Activated CD4-positive, alpha-beta T cell treated with anti-CD3 and anti-CD28 coated beads, Interleukin-2, amount 50 U/mL, for 4 hours (primary cell): ENCODE measurements at places on chromosomes 12 and 14.

GRCh38 chr12:75704208-75704607 is 192.8 kb upstream of the KRR1 start:
- no peak for DNase-seq

GRCh38 chr12:83216230-83216629 is 529.5 kb downstream of the TMTC2 start:
- DNase-seq, result no peak

- no peak for DNase-seq
Observed at GRCh38 chr12:57012600-57013465, 3.5 kb downstream of the TAC3 start.

DNA sequence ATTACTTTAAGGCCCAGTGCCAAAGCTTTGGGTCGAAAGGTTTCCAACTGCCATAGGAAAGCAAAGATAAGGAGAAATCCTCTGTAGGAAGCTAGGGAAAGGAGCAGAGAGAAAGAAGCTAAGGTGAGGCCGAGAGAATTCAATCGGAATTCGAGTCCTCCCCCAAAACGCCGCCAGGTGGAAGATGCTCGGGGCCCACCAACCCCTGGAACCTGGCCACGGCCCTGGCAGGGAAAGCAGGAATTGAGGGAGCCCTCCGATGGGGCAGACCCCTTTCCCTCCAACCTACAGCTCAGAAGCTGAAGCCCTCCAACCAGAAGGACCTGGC is 498 bp downstream of the GMFB start:
- peak; percentile 22 for DNase-seq

DNA sequence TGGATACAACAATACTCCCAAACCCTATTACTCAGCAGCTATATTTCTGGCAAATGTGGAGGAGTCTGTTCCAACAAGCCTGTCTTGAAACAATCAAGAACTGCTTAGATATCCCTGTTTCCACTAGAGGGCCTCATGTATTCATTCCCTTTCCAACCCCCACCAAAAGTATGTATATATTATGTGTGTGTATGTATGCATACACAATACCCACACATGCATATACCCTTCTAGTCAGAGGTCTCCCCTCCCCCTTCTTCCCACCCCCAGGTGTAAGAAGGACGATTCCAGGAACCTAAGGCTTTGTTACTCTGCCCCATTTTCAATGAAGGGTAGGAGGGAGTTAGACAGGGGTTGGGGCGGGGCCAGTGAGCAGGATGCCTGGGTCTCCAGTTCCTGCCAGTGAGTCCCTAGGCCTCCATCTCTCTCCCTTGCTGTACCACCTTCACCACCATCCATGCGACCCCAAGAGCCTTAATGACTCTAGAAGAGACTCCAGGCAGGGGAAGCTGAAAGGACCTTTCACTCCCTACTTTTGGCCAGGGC is at the start of gene DGKA:
TSS of gene DGKA (plus strand) at position 392 of the 546 bp plus-strand sequence. CDS start 5,342 bp downstream, outside the sequence.
- peak; percentile 69 for DNase-seq

DNA sequence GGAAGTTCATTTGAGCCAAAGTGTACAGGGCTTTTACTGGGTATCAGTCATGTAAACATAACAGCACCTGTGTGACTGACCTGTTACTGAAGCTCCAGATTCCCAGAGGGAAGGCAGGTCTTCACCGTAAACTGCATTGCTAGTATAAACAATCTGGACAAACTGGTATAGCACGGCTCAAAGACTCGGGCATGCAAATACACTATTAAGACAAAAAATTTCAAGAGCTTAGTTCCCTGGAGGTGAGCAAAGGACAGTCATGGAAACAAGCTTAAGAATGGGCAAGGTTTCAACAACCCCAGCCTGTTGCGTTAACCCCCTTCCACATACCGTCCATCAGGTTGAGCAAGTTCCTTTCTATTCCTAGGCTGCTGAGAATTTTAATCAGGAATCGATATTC is 9.4 kb downstream of the PARP11 start:
- DNase-seq, result no peak

DNA sequence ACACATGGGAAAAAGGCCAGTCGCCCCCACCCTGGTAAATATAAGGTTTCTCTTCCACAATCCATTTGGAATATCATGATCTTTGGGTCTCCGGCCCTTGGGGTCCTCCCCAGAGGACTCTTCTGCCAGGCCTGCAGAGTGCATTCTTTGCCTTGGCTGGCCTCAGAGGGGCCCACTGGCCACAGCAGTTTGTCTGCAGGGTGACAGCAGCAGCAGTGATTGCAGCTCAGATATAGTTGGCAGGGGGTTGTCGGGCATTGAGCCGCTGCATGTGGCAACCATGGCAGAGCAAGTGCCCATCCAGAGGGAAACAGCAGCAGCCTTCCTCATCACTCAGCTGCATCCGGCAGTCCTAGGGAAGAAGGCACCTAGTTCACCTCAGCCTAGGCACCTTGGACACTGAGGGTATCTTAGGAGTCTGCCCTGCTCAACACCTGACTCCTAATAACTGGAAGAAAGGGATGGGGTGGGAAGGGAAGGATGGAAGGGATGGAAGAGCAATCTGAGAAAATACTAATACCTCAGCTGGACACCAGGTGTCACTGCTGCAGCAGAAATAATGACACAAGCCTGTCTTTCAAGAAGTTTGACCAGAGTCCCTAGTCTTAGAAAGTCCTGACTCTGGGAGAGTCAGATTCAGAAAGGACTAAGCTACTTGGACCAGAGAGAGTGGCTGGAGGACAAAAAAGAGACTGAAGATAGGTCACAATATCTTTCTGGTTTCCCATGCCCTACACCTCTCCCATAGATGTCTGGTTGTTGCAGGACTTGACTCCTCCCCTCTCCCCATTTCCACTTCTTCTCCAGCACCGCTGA is 8.9 kb downstream of the AJUBA start:
- peak; percentile 18 for DNase-seq

- DNase-seq, result no peak
Observed at GRCh38 chr12:57235728-57236131, 6.2 kb downstream of the SHMT2 start.

DNA sequence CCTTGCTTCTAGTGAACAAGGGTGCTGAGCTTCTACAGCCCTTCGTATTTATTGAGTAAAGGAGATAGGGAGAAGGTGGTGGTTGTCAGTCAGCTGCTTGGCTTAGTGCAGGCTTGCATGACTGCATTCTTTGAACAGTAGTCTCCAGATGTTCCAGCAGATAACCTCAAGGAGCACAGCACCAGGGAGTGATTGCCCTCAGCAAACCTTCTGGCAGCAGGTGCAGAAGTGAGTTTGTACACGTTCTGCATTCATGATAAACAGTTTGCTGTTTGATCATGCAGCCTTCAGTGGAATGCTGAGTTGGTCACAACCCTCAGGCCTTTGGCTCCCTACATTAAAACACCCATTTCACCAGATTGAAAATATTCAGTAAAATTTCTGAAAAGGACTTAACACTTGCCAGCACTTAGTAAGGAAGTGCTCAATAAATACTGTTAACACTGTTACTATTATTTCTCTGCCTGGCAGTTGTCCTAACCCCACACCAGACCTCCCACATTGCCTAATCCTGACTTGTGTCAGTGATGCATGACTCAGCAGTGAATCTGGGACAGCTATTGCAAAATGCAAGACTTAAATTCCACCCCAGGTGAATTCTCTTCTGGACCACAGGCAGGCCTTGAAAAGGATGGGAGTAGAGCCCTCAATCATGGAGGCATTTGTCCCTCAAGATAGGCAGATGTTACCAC is 18.9 kb upstream of the CARMIL3 start:
- DNase-seq, result no peak
